ENCODE measurements at places on chromosomes 4 and X.

- DNase-seq: no peak
Measured at GRCh38 chr4:62170235-62170634, 970.1 kb downstream of the ADGRL3 start.

- no peak for DNase-seq
Measured at GRCh38 chrX:67784712-67785111, 240.9 kb downstream of the AR start.

DNA sequence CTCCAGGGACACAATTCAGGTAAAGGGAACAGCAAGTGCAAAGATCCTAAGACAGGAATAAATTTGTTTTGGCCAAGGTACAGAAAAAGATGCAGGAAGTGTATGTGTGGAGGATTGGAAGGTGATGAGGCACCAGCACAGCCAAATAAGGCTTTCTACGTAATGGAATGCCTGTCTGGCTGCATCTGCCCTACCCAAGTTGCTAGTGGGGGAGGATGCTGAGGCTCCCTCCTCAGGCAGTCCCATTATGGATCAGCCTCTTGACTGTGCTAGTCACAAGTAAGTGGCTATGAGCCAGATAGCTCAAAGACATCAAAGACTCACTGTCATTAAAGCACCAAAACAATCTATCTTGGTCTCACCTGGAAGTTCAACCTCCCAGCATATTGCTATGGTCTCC is 300.9 kb upstream of the FAT4 start:
- DNase-seq: no peak

DNA sequence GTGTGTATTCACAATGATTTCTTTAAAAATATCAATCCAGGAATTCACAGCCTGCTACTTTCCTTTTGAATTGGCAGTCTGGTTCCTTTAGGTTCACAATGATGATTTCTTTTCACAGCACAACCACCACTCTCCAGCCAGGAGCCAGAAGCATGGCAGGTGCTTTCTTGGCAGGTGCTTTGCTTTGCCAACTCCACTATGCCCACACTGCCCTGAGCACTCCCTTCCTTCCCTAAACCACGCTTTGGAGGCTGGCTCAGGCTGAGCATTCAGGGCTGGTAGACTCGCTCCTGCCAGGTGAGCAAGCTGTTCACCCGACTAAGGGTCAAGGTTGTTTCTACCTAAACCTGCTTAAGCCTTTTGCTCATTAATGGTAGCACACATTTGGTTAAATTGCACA is 184.5 kb downstream of the SH3KBP1 start:
- no peak for DNase-seq
